IPS DF 19.7 (cell line): ENCODE measurements at places on chromosomes 12 and 14.

GRCh38 chr12:48717252-48717695 is 767 bp upstream of the CCNT1 start:
- DNase-seq = no peak

DNA sequence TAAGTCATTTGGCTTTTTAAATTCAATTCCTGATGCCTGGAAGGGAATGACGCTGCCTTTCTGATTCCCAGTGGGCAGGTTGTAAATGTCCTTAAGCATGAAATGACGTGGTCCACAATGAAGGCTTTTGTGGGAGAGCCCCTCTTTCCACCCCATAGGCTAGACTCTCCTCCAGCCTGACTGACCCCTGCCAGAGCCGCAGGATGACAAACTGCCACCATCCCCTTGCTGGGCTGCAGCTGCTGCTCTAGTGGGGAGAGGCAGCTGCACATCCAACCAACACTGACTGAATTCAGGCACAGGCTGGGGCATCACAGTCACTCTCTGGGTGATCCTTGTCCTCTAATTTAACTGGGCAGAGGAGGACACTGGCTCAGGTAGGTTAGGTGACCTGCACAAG is 6.3 kb downstream of the TSPAN11 start:
- DNase-seq = no peak

- no peak for DNase-seq
These were observed 84.2 kb downstream of the AVPR1A start for GRCh38 chr12:63066782-63067181.

DNA sequence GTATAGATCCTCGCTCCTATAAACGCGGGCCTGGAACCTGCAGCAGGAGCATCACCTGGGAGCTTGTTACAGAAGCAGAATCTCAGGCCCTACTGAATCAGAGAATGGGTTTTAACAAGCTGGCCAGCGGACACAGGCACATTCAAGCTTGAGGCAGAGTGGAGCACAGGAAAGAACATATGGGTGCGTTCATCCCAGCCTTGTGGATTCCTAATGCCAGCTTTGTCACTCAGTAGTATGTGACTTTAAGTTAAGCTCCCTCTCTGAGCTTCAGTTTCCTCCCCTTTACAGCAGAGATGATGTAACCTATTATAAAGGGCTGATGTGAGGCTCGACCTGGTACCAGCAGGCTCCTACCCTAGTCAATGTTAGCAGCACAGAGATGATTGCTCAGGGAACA is 204.9 kb downstream of the ZFP36L1 start:
- no peak for DNase-seq

- no peak for DNase-seq
These were observed 17.4 kb downstream of the TMEM119 start for GRCh38 chr12:108580531-108580930.

- DNase-seq = peak; percentile 57
These were observed 3.6 kb upstream of the P2RX2 start for GRCh38 chr12:132614861-132615578.
